Stimulated activated CD4-positive, alpha-beta T cell treated with anti-CD3 and anti-CD28 coated beads, Interleukin-1b, Interleukin-23, amount 100 ng/mL, for 4 hours (primary cell): ENCODE measurements at places on chromosomes 13 and 19.

DNA sequence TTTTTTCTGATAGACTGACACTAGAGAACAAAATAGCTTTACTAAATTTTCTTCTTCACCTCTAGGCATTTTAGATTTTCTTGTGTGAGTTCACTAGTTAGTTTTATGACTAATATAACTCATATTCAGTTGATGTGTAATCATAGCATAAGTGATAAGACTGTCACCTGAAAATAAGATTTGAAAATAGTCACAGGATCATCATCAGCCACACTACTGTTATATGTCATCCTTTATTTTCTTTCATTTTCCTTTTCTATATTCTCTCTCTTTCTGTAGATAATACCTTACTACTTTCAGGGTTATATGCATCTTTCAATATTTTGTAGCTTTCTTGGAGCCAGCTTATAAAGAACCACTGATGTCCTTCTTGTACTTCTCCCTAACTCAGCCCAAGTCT, 292.6 kb downstream of the TDRD3 start:
- DNase-seq, result no peak

GRCh38 chr13:63299866-63300394, 1884.3 kb upstream of the PCDH20 start:
- no peak for DNase-seq

DNA sequence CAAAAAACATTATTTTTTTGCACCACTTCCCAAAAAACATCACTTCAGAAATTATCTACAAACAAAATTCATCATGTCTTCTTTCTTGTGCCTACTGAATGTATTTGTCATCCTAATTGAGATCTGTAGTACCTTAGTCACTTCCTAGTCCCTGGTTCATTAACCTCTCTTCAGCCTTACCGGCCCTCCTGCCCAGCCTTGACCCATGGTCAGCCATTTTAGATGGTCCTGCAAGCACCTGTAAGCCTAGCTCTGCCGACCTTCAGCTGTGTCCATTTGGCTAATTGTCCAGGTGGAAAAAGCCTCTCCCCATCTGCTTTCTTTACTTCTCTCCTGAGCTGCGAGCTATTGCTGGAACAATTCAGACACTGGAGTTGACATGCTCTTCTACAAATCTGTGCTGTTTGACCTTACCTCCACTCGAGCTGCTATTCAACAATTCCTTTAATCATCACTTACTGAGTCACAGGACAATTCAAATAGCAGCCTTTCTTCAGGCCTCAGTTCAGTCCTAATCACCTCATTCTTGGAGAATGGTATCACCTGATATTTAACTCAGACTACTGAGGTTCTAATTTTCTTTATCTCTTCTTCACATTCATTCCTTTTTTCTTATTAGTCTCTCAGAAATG, 882.5 kb downstream of the PCDH9 start:
- no peak for DNase-seq

DNA sequence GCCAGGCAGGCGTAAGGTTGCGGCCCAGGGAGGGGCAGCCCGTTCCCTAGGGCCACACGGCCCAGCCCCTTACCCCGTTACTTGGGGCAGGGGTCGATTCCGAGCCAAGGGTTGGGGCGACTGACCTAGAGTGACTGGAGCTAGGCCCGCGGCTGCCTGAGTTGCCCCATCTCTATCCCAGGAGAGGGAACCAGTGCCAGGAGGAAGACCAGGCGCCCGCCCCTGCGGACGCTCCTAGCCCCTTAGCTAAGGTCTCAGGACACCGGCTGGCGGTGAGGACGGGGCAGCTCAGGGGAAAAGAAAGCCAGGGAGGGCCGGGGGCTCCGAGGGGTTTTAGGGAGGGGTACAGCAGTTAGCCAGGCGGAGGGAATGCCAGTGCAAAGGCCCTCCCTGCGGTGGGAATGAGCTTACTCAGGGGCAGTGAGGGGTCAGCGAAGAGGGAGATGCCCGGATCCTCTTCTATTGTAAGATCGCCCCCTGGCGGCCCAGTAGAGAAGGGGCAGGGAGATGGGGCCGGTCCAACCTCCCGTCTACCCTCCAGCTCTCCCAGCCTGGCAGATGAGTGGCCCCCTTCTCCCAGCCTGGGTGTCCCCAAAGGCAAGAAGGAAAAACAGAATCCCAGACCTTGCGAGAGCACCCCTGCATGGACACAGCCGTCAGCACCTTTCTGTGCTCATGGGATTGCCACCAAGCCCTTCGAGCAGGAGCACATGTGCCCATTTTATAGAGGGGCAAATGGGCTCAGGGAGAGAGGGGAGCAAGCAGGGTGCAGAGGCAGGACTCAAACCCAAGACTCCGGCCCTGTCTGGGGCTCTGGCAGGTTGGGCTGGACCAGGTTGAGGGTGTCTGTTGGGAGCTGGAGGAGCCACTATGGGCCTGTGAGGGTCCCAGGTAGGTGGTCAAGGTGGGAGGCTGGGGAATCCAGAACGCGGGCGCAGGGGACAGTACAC, 16.3 kb downstream of the CILP2 start:
- peak; percentile 63 for DNase-seq

DNA sequence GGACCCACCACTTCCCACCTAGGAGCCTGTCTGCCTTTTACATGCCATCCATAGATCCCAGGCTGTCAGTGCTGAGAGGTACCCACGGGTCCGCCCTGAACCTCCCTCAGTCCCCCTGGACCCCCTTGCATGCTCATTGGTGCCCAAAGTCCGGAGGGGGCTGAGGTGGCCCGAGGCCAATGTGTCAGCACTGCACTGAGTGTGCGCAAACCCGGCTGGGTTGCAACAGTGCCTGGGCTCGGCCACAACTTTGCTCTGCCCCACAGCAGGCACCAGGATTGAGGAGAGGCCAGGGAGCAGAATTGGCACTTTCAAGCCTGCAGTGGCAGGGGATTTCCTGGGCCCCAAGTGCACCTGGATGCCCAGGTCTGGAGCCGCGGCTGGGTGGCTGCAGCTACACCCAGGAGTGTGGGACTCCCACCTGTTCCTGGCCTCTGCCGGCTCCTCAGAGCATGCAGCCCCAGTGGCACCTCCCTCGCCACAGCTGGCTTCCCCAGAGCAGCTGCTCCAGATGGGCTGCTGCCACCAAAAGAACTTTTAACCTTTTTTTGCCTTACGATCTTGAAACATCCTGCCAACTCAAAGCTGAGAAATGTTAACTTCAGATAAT, 837.0 kb downstream of the SLITRK6 start:
- DNase-seq, result no peak

- DNase-seq, result no peak
These were observed 317.3 kb downstream of the ZNF536 start for GRCh38 chr19:30689474-30689873.

DNA sequence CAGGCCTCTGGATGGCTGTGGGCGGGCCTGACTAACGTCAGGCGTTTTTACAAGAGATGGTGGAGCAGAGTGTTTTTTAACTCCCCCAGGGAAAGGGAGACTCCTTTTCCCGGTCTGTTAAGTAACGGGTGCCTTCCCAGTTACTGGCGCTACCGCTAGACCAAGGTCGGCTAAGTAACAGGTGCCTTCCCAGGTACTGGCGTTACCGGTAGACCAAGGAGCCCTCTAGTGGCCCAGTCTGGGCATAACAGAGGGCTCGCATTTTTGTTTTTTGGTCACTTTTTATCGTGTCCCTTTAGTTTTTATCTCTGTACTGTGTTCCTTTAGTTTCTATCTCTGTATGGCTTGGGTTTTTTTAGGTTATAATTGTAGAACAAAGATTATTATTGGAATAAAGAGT, 10.0 kb downstream of the ZNF383 start:
- no peak for DNase-seq

DNA sequence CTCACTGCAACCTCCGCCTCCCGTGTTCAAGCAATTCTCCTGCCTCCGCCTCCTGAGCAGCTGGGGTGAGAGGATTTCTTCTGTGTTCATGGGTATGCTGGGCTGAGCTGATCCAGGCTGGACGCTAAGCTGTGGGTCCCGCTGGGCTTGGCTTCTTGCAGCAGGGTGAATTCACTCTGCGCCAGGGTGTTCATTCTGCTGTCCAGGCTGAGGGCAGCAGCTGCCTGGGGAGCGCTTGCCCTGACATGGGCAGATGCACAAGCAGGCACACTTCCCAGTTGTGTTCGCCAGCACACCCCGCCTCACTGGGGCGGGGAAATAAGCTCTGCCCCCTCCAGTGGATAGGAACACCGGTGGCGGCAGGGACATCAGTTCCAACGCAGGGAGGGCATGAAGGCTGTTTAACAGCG, 7.3 kb upstream of the INAFM1 start:
- DNase-seq, result no peak

- no peak for DNase-seq
These were observed 10.1 kb downstream of the OR1I1 start for GRCh38 chr19:15091918-15092753.

- no peak for DNase-seq
These were observed 67.3 kb upstream of the TSHZ3 start for GRCh38 chr19:31416548-31416947.

DNA sequence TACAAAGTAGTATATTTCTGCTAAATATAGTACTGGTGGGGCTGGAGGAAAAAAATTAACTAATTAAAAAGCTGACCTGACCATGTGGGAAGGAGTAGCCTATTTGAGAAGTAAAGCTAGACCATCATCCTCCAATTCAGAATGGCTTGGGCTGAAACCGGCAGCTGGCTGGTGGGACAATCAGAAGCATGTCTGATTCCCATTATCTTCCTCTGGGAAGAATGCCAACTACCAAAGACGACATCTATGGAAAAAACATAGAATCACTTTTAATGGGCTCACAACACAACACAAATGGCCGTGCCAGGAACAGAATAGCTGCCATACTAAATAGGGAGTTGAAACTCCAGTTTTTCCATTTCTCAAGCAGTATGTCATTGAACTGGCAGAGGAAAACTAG, 120.4 kb upstream of the FREM2 start:
- no peak for DNase-seq

- no peak for DNase-seq
These were observed 1.0 kb upstream of the OR7C2 start for GRCh38 chr19:14940266-14940665.

- peak; percentile 35 for DNase-seq
These were observed 622 bp downstream of the RASA3 start for GRCh38 chr13:114131583-114132418.
